ENCODE measurements at places on chromosomes 5 and 9. TPM values are rescaled to one million over a fixed set of nuclear protein-coding genes. Genes with fewer than 3 reads are reported as not detected.

GRCh38 chr5:37892586-37892985, 52.7 kb upstream of the GDNF start:
- DNase-seq: no peak

GRCh38 chr5:81156732-81157131, 76.4 kb upstream of the CKMT2 start:
- DNase-seq: no peak

EQTN gene
- not detected for total RNA-seq

NUDT12 gene
- 3.0 TPM for total RNA-seq

- DNase-seq: no peak
Measured at GRCh38 chr5:65076251-65076869, 307.6 kb downstream of the CWC27 start.

DNA sequence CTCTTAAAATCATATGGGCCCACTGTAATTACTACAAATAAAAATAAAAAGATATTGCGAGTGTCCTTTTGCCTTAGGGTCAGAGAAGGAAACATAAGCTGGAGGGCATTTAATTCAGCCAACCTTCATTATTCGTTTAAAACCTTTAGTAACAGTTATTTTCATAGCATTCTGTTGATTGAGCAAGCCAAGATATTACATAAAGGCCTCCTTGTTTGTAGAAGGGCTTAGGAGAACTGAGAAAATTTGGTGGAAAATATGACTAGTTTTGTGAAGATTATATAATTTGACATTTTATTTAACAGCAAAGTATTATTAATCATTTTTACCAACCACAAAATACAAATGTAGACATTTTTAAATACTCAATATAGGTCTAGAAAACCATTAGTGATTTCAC, 62.2 kb downstream of the COX7C start:
- no peak for DNase-seq

DNA sequence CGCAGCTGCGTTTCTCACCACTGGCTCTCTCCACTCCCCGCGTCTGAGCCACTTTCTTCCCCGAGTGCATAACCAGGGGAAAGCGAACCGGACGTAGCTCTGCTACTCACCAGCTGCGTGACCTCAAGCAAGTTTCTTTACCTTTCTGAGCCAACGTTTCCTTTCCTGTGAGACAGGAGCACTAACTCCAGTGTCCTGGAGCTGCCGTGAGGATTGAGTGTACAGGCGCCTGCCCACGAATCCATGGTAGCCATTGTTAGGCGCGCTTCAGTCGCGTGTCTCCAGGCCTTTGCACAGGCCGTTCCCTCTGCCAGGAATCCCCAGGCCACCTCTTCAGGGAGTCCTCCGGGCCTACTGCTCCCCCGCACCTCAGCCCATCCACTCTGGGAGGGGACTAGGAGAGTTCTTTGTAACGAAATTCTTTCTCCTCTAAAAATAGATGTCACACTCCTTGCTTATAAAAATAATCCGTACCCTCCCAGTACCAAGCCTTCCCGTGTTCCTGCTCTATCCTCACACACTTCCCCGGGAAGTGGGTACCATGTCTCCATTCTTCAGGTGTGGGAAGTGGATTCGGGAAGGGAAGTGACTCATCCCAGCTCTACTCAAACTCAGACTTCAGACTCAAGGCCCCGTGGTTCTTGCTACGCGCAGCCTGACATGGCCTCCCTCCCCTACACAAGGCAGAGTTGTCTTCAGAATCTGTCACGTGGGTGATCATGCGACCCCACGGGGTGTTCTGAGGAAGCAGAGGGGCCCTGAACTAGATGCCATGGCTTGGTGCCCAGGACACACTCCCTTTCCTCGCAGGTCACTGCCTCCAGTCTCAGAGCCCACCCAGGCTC, 16.1 kb upstream of the CRB2 start:
- no peak for DNase-seq

TLX3 gene
- total RNA-seq: not detected

- DNase-seq: no peak
Measured at GRCh38 chr9:89798547-89799120, 193.8 kb downstream of the GADD45G start.

DNA sequence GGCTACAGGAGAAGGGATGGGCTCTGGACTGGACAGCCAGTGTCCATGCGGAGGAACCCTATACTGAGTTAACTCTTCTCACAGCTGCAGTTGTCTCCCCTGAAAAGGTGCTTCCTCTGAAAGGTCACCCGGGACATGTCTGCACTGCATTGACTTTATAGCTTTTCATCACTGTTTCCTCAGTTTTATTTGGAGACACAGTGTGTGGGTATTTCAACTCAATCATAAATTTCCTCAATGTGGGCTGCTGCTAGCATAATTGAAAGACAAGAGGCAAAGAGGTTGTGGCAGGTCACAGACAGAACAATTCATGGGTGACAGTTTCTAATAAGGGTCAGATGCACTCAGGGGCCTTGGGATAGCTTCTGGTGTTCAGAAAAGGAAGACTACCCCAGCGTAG, 336.8 kb downstream of the KDM4C start:
- no peak for DNase-seq

All from glomerular endothelial cell (primary cell).